Aorta (tissue), 5 donors: ENCODE measurements at places on chromosomes 12 and 14. TPM values are rescaled to one million over a fixed set of nuclear protein-coding genes. Genes with fewer than 3 reads are reported as not detected.

DNA sequence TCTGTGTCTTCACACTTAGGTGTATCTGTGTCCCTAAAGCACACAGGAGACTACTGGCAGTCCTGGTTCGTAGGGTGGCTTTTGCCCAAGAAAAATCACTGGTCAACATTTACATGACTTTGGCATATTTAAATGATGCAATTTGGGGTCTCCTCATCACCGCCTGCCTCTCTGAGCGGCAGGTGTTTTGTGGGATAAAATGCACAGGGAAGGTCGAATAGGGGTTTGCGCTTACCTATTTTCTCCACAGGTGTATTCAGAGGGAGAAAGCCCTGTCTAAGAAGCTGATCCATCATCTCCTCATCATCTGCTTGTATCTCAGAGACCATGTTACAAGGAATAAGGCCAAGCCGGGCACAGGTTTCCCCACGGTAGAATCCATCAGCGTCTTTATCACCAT lies 74.7 kb downstream of the PIWIL1 start:
- DNase-seq, result no peak

CBLN3 gene
- polyA plus RNA-seq, result 5.6 TPM

GRCh38 chr14:103160321-103161053 lies 37.2 kb downstream of the TNFAIP2 start:
- no peak for DNase-seq

PHC1 gene
- 10.5 TPM for polyA plus RNA-seq

- no peak for DNase-seq
These were observed 112.6 kb downstream of the BRMS1L start for GRCh38 chr14:35938770-35939169.

RNU6-7 gene
- not detected for polyA plus RNA-seq

FOXM1 gene
- 0.20 TPM for polyA plus RNA-seq
